Stimulated activated CD8-positive, alpha-beta memory T cell treated with anti-CD3 and anti-CD28 coated beads, Interleukin-12 subunit alpha, Interleukin-12 subunit beta, amount 100 ng/mL, for 4 hours (primary cell): ENCODE measurements at places on chromosomes 6 and 20.

DNA sequence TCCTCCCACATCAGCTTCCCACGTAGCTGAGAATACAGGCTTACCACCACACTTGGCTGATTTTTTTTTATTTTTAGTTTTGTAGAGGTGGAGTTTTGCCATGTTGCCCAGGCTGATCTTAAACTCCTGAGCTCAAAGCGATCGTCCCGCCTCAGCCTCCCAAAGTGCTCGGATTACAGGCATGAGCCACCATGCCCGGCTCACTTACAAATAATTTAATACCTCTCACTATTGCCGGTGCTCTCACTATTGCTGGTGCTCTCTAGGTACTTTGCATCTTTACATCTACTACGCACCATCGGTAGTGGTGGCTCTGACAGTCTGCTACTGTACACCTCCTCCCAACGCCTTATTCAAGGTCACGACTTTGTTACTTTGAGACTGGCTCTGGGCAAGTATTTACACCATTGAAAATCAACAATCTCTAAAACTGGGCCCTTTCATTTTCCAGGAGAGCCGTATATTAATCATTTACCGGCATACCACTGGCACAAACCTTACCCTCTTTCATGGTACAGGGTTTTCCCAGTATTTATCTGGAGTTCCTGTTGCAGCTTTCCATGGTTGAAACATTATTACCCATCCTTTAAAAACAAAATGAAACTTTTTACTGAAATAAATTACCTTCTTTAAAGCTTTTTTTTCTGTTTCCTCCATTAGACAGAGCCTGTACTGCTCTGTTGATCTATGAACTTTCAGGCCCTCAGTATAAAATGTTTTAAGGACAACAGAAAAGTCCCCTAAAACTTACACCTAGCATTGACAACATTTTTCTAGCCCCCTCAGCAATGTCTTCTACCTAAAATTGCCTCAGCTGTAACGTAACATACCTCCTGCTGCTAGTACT, 259.6 kb upstream of the PLCB4 start:
- no peak for DNase-seq

- DNase-seq, result no peak
Observed at GRCh38 chr6:105936972-105937371, 149.2 kb upstream of the PRDM1 start.

DNA sequence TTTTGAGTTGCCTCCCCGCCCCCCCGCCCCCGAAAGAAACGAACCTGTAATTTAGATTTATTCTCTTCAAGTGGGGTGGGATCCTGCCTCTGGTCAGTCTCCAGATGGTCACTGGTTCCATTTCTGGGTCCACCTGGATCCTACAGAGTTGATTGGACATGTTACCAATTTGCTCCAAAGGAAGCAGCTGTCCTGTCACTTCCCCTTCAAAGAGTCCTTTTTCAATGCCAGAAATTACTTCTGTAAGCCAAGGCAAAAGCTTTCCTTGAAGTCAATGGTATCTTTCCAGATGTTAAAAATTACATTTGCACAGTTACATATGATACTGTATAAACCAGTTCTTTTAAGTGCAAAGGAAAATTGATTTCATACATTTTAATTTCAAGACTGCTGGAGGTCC, 12.0 kb upstream of the ANKRD60 start:
- no peak for DNase-seq

GRCh38 chr6:64293298-64293697, 657.7 kb downstream of the PHF3 start:
- DNase-seq, result no peak

DNA sequence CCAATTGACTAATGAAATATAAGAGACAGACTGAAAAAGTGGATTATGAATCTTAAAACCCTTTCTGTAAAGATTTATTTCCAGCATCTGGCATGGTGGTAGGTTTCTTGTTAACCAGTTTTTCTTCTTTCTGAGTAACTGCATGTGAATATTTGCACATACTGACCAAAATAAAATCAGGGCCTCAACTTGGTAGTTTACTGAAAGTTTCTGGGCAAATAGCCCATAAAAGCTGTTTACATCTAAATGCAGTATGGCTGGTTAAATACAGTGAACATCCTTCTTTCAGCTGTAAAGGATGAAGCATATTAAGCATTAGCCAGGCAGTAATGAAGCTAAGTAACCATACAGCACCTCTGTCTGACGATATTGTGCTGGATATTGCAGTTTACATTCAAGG, 83.6 kb upstream of the EYS start:
- no peak for DNase-seq

GRCh38 chr6:106643061-106643460, 13.7 kb downstream of the QRSL1 start:
- DNase-seq, result no peak
